ENCODE measurements at places on chromosomes 7 and 10.

DNA sequence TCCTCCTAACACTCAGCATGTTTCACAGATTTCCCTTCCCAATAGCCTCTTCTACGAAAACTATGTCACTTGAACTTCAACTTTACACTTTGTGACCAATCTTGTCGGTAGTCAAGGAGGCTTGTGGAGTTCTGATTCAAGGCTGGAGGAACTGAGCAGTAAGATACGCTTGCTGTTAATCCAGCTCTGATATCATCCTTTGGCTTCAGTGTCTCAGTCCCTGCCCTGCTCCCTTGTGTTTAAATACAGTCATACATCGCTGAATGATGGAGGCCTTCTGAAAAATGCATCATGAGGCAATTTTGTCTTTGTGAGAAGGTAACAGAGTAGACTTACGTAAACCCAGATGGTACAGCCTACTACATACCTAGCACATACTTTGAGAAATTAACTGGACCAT, 173.6 kb downstream of the RNF133 start:
- DNase-seq = no peak

GRCh38 chr7:45190406-45191165, 33.0 kb downstream of the RAMP3 start:
- DNase-seq = no peak

GRCh38 chr10:130418731-130419130, 282.5 kb downstream of the GLRX3 start:
- no peak for DNase-seq

- no peak for DNase-seq
Measured at GRCh38 chr10:24210501-24210900, 1.6 kb downstream of the KIAA1217 start.

GRCh38 chr7:100826514-100827329, 601 bp downstream of the EPHB4 start:
- DNase-seq = no peak

GRCh38 chr7:151352512-151352911, 10.9 kb downstream of the NUB1 start:
- DNase-seq = no peak

- no peak for DNase-seq
Measured at GRCh38 chr10:24759672-24760071, 36.0 kb upstream of the ARHGAP21 start.

DNA sequence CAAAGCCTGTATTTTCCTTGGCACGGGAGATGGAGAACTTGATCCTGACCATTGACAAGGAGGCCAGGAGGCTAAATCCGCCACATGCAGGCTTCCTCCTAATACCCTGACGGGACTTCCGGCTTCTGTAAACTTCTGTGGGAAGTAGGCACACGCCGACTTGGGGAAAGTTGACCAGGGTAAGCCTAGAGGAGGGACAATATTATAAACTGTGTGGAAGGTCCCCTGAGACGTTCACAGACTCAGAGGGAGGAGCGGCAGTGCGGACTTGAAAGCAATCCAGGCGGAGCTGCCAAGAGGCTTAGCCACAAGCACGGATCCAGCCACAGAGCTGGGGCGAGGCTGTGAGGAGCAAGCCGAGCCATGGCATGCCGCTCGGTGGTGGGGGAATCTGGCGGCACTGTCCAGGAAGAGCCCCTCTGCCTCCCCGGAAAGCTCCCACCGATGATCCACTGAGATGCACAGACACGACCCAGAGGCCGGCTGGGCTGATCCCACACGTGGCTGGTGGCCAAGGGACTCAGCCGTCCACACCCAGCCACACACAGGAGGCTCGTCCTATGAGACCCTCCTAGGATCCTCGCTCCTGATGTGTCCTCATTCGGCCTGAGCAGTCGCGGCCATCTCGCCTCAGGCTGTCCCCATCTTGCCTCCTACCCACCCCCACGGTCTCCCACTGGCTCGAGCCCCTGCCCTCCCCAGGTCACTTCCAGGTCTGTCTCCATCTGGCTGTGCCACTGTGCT, 40.0 kb upstream of the INSIG1 start:
- no peak for DNase-seq

DNA sequence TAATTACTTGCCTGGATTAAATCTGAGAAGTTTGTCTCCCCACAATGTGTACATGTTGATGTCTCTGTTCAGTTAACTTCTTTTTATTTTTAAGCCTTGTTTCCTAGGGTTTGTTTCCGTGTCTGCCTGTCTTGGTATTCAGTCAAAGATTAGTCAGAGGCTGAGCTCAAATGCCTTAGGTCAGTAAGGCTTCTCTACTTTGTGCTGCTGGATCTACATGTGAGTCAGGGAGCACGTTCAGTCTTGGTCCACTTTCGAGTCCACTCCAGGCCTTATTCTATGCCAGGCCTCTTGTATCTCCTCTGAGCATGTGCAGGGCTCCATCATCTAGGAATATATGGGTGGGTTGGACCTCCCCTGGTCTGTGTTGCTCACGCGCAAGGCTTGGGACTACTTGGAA, 93.3 kb upstream of the FZD8 start:
- DNase-seq = no peak

GRCh38 chr7:39433550-39433949, 132.7 kb upstream of the YAE1 start:
- DNase-seq = no peak

GRCh38 chr10:61487506-61487905, 34.3 kb upstream of the TMEM26 start:
- DNase-seq = no peak

- no peak for DNase-seq
Measured at GRCh38 chr7:3064067-3064466, 20.4 kb upstream of the CARD11 start.

- no peak for DNase-seq
Measured at GRCh38 chr7:143480501-143480900, 2.8 kb downstream of the TAS2R41 start.

DNA sequence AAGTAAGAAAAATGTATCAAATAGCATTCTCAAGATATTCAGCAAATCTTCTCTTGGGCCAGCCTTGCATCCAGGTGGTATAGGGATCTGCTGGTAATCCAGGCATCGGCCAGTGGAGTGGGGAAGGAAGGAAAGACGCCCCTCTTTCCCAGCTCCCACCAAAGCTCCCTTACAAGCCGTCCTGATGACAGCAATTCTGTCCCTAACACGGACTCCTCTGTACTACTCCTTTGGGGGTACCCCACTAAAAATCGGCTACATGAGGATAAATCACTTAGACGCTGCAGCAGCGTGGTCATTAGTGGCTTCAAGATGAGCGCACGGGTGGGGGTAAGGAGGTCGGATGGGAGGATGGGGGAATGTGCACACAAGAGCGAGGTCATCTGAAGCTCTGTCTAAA, 24.7 kb upstream of the NUB1 start:
- DNase-seq = no peak

DNA sequence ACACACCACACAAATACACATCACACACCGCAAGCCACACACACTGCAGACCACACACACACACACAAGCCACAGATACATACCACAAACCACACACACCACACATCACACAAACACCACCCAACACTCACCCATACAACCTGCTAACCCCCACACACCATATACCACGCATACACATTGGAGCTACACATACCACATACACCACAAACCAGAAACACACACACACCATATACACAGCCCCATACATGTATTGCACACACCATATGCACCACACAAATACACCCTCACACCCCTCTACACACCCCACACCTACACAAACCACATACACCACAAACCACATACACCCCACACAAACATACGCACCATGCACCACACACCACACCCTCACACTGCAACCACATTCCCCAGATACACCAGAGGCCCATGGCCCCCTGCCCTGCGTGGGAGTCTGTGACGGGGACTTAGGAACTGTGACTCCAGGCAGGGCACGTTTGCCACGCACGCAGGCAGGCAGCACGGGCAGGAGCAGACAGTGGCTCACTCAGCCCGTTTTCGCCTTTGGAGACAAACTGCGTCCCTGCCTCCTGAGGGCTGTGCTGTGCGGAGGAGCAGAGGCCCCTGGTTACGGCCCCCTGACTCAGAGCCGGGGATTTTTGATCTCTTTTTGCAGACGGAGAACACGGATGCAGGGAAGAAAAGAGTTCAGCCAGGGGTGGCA, 52.6 kb downstream of the TMEM209 start:
- no peak for DNase-seq

DNA sequence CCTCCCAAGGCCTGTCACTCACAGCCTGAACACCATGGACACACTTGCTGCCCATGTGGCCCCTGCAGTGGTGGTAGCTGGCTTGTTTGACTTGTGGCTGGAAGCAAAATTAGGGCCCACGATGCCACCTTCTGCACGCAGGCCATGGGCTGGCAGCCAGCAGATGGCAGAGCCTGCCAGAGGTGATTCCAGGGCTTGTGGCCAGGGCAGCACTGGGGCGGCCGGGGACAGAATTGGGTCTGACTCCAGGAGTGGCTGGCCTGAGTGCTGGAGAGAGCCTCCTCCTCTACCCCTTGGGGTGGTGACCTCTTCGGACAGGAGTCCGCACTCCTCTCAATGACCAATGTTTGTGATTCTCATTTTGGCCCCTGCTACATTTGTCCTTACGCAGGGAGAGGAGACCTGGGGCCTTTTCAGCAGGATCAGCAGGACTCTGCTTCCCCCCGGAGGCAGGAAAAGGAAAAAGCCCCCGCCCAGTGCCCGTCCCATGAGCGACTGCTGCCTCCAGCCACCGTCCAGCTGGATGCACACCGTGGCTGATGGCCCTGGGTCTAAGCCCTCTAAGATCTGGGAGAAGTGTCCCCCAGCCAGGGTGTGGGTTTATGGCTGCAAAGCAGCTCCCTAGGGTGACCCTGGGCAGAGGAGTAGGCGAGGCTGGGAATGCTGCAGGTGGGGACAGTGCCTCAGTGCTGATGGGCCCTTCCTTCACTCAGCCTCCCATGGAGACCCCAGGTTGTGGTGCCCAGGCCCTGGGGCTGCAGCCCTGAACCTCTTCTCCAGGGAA, 26.5 kb downstream of the DNAJB12 start:
- peak; percentile 32 for DNase-seq

DNA sequence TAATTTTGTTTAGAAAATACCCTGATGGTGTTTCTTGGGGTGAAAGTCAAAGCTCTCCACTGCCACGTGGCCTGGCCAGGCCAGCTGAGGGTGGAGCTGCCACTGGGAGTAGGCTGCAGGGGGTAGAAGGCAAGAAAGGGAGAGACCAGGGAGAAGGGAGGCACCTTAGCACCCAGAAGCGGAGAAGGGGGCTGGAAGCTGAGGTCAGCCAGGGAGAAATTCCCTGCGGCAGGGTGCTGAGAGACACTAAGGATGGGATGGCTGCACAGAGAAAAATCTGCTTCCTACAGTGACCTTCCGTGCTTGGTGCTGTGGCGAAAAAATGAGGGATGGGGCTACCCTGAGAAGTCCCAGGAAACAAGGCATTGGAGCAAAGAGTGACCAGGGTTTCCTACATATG, 143.7 kb downstream of the SLIT1 start:
- no peak for DNase-seq

DNA sequence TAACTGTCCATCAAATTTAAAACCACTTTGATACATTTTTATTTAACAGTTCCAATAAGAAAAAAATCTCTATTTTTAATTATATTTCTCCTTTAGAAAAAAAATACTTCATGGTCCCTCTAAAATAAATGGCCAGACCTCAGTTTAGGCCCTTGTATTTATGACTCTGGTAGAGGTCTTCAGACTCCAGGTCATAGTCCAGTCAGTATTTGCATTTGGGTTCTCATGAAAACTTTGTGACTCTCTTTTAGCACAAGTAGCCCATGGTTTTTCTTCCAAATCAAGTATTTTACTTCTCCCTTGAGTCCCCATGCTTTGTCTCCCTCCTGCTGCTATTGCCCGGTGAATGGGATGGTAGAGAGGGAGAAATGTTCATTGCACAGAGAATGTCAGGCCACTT, 5.5 kb upstream of the SEMA4G start:
- no peak for DNase-seq

DNA sequence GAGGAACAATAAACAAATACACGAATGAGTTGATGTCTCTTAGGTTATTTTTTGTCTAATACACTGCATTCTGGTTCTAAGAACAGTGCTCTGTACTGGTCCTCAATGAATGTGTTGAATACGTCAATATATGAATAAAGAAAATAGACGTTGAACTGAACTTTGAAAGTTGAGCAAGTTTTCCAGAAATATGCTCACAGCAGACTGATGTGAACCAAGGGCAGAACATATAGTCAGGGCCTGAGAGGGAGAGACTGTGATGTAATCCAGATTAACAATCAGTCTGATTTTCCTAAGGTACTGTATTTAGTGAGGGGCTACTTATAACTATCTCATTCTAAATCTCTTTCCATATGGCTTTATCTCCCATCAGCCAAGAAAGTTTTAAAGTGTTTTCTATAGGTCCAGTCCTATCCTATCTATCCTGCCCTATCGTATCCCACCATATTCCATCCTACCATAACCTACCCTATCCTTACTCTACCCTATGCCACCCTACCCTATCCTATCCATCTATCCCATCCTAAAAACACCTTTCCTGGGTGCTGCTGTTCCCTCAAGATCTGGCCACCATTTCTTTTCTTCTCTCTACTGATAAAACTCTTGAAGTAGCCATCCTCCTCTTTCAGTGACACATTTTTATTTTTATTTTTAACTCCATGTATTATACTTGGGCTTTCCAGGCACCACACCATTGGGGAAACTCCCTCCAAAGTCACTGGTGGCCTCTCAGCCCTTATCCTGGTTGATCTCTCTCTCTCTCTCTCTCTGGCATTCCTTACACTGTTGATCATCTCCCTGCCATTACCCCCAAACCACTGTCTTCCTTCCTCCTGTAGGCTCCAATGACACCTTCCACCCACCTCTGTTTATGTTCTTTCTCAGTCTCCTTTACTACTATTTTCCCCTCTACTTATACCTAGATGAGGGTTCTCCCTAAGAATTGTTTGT, 212.3 kb upstream of the SLC26A5 start:
- DNase-seq = no peak

DNA sequence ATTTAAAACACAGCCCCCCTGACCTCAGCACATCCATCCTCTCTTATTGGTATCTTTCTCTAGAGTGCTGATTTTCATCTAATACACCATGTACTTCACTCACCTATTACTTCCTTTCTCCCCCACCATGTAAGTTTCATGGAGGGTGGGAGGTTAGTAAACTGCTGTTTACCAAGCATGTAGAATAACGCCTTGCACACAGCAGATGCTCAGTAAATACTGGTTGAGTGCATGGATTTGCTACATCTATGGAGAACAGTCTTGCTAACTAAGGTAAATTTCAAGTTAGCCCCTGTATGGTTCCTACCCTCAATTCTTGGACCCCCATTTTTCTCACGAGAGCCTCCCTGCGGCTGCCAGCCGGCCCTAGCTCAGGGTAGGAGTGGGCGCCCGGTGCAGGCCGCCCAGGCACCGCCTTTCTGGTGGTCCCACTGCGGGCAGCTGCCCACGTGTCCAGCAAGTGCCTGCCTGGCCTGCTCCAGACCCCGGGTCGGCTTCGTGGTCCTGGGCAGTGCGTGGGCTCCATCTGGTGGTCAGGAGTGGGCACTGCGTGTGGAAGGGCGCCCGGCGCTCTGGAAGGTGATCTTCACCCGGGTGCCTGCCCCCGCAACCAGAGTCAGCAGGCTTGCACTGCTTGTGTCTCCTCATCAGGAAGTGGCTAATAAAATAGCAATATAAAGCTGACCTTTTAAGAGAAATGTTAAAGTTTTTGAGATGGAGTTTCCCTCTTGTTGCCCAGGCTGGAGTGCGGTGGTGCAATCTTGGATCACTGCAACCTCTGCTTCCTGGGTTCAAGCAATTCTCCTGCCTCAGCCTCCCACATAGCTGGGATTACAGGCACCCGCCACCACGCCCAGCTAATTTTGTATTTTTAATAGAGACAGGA, 63.4 kb upstream of the DNAJB6 start:
- peak; percentile 27 for DNase-seq

GRCh38 chr10:103442031-103442461, 10.1 kb downstream of the CALHM2 start:
- no peak for DNase-seq

- DNase-seq = no peak
Measured at GRCh38 chr10:17805921-17806577, 3.1 kb upstream of the MRC1 start.

- no peak for DNase-seq
Measured at GRCh38 chr10:14416308-14416700, 85.6 kb upstream of the FRMD4A start.

All from COR-L47 (cell line).